ENCODE measurements at places on chromosomes 1 and 21. TPM values are rescaled to one million over a fixed set of nuclear protein-coding genes. Genes with fewer than 3 reads are reported as not detected.

Gene ARHGAP30
- not detected for total RNA-seq

Gene S100A7A
- total RNA-seq, result not detected

GRCh38 chr21:41931041-41931451 lies 22.8 kb downstream of the C2CD2 start:
- DNase-seq, result no peak

DNA sequence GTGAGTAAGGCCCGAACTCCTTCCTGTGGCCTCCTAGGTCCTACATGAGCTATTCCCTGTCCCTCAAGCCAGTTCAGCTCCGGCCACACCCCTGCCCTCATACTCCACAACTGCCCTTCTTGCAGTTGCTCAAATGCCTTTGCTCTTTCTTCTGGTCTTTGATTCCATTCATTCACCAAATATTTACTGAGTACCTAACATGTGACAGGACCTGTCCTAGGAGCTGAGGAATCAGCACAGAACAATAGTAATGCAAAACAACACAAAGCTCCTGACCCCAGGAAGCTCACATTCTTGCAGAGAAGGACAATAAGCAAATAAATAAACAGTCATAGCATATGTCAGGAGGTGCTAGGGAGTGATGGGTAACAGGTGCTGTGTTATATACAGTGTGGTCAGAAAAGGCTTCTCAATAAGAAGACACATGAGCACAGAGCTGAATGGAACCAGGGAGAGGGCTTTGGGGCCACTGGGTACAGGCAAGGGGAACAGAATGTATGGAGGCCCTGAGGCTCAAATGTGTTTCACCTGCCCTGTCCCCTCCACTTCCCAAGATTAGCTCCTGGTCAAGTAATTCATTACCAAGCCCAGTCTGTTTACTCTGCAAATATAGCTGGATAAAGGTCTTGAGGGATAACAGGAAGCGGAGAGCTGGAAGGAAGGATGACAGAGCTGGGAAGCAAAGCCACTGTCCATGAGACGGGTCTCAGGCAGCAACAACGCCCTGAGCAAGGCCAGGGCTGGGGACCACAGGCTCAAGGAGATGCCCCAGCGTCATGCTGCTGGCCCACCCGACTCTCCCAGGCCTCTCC lies 145.1 kb downstream of the CSMD2 start:
- no peak for DNase-seq

GRCh38 chr21:33449616-33450015 lies 30.2 kb downstream of the TMEM50B start:
- DNase-seq, result no peak
